ENCODE measurements at places on chromosomes 12 and 14. TPM values are rescaled to one million over a fixed set of nuclear protein-coding genes. Genes with fewer than 3 reads are reported as not detected.

DNA sequence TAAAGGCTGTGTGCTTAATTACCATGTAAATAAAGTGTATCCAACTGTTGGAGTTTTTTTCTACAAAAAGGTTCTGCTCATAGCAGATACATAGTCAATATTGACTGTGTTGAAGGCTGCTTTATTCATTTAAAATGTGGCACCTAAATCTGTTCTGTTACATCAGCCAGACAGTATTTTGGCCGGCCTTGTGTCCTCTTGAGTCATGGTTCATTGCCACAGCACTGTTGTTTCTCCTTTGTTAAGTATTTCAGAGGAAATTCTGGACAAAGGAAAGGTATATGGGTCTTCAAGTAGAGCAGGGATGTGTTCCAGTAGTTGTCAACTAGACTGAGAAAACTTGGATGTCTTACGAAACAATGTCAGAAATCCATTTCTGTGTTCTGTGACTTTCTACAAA lies 95.5 kb downstream of the SLC38A6 start:
- H3K4me1 ChIP-seq, result peaks cover 14% of the 10 kb centered on the region
- no peak for DNase-seq

- no peaks in the 10 kb centered on the region for H3K27me3 ChIP-seq
- no peaks in the 10 kb centered on the region for H3K36me3 ChIP-seq
- no peak overlapping the region for H3K27ac ChIP-seq
- H3K4me3 ChIP-seq, result no peak overlapping the region
These were observed 48.3 kb upstream of the KICS2 start for GRCh38 chr12:64270411-64270810.

- H3K4me1 ChIP-seq, result peaks cover 12% of the 10 kb centered on the region
- no peak overlapping the region for H3K4me3 ChIP-seq
- no peak overlapping the region for H3K27ac ChIP-seq
- peaks cover 31% of the 10 kb centered on the region for H3K36me3 ChIP-seq
- no peak for DNase-seq
These were observed 17.3 kb upstream of the DNAH10 start for GRCh38 chr12:123744836-123745235.

- no peaks in the 10 kb centered on the region for H3K27me3 ChIP-seq
- no peaks in the 10 kb centered on the region for H3K36me3 ChIP-seq
- no peak overlapping the region for H3K4me3 ChIP-seq
- no peak overlapping the region for H3K27ac ChIP-seq
- H3K4me1 ChIP-seq, result no peaks in the 10 kb centered on the region
- DNase-seq, result no peak
These were observed 442.6 kb downstream of the GXYLT1 start for GRCh38 chr12:41701943-41702601.

GRCh38 chr12:62814243-62814642 lies 120.7 kb downstream of the PPM1H start:
- no peaks in the 10 kb centered on the region for H3K4me1 ChIP-seq
- DNase-seq, result no peak
- H3K4me3 ChIP-seq, result no peak overlapping the region

GRCh38 chr14:99412117-99413061 lies 68.3 kb downstream of the SETD3 start:
- H3K27ac ChIP-seq, result no peak overlapping the region
- H3K4me3 ChIP-seq, result no peak overlapping the region
- no peaks in the 10 kb centered on the region for H3K27me3 ChIP-seq
- peaks cover 5% of the 10 kb centered on the region for H3K4me1 ChIP-seq

DNA sequence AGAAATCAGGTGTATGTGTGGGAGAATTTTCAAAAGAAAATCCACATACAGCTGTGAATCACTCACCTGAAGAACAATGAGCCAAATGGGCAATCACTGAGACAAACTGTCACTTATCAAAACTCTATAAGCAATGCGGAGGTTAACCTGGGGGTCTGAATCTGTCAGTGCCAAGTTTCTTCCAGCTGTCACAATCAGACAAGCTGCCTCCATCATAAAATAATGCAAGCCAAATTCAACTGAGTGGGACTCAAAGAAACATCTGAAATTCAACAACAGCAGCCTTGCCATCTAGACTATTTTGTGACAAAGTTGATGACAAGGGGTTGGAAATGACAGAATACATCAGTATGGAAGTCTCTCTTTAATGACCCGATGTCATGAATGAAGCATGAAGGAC lies 60.3 kb downstream of the GARIN6 start:
- H3K36me3 ChIP-seq, result no peaks in the 10 kb centered on the region
- H3K4me1 ChIP-seq, result no peaks in the 10 kb centered on the region
- H3K27ac ChIP-seq, result no peak overlapping the region
- H3K27me3 ChIP-seq, result no peaks in the 10 kb centered on the region
- DNase-seq, result no peak

- H3K4me1 ChIP-seq, result peaks cover 21% of the 10 kb centered on the region
- no peak overlapping the region for H3K4me3 ChIP-seq
- peak; percentile 60 for DNase-seq
- no peaks in the 10 kb centered on the region for H3K36me3 ChIP-seq
These were observed 339.8 kb downstream of the EMP1 start for GRCh38 chr12:13536219-13536910.

KRT85 gene
- not detected for total RNA-seq

DNA sequence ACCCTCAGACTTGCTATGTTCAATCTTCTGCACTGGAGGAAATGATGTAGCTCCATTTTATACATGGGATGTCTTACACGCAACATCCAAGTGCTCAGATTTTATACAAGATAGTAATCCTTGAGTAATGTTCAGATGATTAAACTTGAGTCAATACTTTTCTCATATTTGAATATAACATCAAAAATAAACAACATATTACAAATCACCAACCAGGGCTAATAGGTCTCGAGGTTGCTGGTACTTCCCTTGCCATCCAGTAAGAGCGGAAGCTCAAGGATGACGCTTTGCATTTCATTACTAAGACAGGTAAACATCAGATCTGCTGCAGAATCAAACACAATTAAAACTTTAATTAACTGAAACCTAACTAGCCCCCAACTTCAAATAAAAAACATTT lies 97.3 kb downstream of the FOXN3 start:
- H3K36me3 ChIP-seq, result peaks cover 2% of the 10 kb centered on the region
- H3K27me3 ChIP-seq, result no peaks in the 10 kb centered on the region
- H3K27ac ChIP-seq, result no peak overlapping the region
